ENCODE measurements at places on chromosomes 5 and 9. TPM values are rescaled to one million over a fixed set of nuclear protein-coding genes. Genes with fewer than 3 reads are reported as not detected.
A peak's percentile ranks its signal among the peaks of the same experiment; 100 is the strongest.

Gene PHF24
- 0.14 TPM for total RNA-seq

Gene C6
- total RNA-seq = not detected

Gene SLC30A5
- 39.7 TPM for total RNA-seq

Gene PCDHGC5
- 0.54 TPM for total RNA-seq

- no peaks in the 10 kb centered on the region for H3K36me3 ChIP-seq
- no peak overlapping the region for H3K27ac ChIP-seq
- peaks cover 26% of the 10 kb centered on the region for H3K4me1 ChIP-seq
- no peak for DNase-seq
- no peak overlapping the region for H3K4me3 ChIP-seq
- no peaks in the 10 kb centered on the region for H3K27me3 ChIP-seq
Observed at GRCh38 chr5:170630711-170631141, 126.9 kb downstream of the KCNIP1 start.

DNA sequence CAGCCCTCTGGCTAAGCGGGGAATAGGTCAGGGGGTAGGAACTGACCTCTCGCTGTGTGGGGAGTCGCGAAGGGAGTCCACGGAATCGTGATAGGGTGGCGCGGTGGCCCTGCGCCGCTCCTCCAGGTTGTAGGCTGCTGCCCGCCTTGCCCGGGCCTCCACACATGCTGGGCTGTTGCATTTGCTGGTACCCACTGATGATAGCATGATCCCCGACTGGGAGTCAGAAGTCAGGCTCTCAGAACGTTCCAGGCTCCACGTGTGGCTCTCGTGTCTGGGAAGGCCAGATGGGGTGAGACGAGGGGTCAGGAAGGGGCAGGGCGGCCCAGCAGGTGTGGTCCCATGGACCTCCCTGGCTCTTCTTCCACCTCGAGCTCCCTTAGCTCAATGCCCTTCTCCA, 56.0 kb downstream of the PSD2 start:
- H3K27ac ChIP-seq = no peak overlapping the region
- no peak overlapping the region for H3K4me3 ChIP-seq
- no peaks in the 10 kb centered on the region for H3K4me1 ChIP-seq
- H3K27me3 ChIP-seq = peaks cover 33% of the 10 kb centered on the region

GRCh38 chr5:41840251-41840650, 30.0 kb downstream of the OXCT1 start:
- DNase-seq = no peak
- H3K27me3 ChIP-seq = no peaks in the 10 kb centered on the region
- H3K27ac ChIP-seq = no peak overlapping the region
- H3K4me3 ChIP-seq = no peak overlapping the region
- H3K4me1 ChIP-seq = no peaks in the 10 kb centered on the region

GRCh38 chr5:142984011-142984410, 213.8 kb downstream of the ARHGAP26 start:
- no peak for DNase-seq
- no peak overlapping the region for H3K27ac ChIP-seq
- H3K4me3 ChIP-seq = no peak overlapping the region
- H3K27me3 ChIP-seq = no peaks in the 10 kb centered on the region
- H3K36me3 ChIP-seq = no peaks in the 10 kb centered on the region

GRCh38 chr5:67802766-67803165, 412.8 kb upstream of the PIK3R1 start:
- no peaks in the 10 kb centered on the region for H3K27me3 ChIP-seq
- H3K27ac ChIP-seq = no peak overlapping the region
- H3K4me1 ChIP-seq = peaks cover 9% of the 10 kb centered on the region
- H3K36me3 ChIP-seq = no peaks in the 10 kb centered on the region
- H3K4me3 ChIP-seq = no peak overlapping the region

GRCh38 chr9:35745569-35745968, 3.5 kb downstream of the GBA2 start:
- H3K4me3 ChIP-seq = peak overlapping the region; percentile 100
- peaks cover 20% of the 10 kb centered on the region for H3K36me3 ChIP-seq
- no peaks in the 10 kb centered on the region for H3K27me3 ChIP-seq
- no peak overlapping the region for H3K27ac ChIP-seq
- DNase-seq = no peak
- H3K4me1 ChIP-seq = peaks cover 30% of the 10 kb centered on the region

GRCh38 chr5:143880178-143880577, 68.2 kb downstream of the HMHB1 start:
- H3K27me3 ChIP-seq = no peaks in the 10 kb centered on the region
- H3K4me3 ChIP-seq = no peak overlapping the region
- H3K27ac ChIP-seq = no peak overlapping the region
- H3K36me3 ChIP-seq = no peaks in the 10 kb centered on the region

DNA sequence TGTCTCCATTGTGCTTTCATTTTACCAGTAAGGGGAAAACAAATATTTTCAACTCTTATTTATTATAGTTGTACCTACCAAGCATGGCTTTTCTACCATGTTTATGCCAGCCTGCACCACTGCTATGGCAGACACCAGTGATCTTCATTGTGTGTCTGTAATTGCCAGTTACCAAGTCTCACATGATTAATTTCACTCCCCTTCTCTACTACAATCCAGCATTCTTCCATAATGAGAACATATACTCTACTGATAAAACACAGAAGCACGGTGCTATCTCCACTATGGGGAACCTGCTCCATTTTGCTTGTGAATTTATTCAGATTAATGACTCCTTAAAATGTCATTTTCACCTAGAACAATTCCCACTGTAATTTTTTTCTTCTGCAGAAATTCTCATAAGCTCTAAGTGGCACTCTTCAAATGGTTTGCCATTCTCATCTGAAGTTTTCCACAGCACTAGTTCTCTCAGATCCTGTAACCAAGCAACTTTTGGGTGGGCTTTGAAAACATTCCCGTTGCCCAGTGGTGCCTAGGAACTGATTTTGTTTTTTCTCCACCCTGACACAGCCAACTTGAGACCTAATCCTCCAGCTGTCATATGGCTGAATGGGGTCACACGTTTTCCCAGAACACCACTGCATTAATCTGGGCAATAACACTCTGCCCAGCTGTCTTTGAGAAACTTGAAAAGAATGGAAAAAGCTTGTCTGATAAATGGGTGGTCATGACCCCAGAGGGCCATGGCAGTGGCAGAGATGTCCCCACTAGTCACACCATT, 222.7 kb upstream of the RASEF start:
- H3K27ac ChIP-seq = no peak overlapping the region
- no peaks in the 10 kb centered on the region for H3K27me3 ChIP-seq
- no peaks in the 10 kb centered on the region for H3K36me3 ChIP-seq
- H3K4me3 ChIP-seq = no peak overlapping the region

All from GM23338 (cell line).